NCI-H1417 treated with DMSO at 0.1 percent for 48 hours (cell line): ENCODE measurements at places on chromosomes 7 and 10.
A peak's percentile ranks its signal among the peaks of the same experiment; 100 is the strongest.

GRCh38 chr10:48604039-48604990 is 558 bp downstream of the ARHGAP22 start:
- no peak for DNase-seq

DNA sequence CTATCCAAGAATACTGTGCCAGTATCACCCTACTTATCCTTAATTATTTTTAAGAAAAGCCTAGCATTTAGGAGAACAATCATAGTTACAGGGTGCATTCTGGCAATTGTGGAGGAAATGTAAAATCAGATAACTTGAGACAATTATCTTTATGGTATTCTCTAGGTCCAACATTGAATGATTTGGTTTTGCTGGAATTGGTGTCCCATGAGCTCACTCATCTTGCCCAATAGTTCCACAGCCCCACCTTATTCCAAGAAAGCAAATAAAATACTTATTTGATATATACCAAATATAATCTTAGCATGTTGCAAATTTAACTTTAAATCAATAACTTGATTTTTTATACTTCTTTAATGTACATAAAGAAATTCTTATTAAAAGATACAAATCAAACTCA is 65.3 kb downstream of the DGKB start:
- DNase-seq: no peak

DNA sequence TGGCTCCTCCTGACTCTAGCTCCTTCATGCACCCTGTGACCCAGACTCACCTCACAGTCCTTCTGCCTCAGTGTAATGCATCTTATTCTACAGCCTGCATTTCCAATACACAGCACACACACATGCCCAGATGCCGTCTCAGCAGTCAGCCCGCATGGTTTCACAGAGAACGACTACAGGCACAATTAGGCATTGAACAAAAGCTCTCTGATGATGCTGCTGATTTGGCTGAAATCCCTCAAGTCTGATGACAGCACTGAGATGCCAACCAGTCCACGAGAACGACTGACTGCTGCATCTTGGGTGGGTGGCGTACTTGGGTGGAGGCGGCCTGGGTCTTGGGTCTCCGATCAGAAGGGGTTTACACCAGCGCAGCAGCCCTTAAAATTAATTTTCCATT is 200.4 kb downstream of the TAX1BP1 start:
- DNase-seq: no peak

DNA sequence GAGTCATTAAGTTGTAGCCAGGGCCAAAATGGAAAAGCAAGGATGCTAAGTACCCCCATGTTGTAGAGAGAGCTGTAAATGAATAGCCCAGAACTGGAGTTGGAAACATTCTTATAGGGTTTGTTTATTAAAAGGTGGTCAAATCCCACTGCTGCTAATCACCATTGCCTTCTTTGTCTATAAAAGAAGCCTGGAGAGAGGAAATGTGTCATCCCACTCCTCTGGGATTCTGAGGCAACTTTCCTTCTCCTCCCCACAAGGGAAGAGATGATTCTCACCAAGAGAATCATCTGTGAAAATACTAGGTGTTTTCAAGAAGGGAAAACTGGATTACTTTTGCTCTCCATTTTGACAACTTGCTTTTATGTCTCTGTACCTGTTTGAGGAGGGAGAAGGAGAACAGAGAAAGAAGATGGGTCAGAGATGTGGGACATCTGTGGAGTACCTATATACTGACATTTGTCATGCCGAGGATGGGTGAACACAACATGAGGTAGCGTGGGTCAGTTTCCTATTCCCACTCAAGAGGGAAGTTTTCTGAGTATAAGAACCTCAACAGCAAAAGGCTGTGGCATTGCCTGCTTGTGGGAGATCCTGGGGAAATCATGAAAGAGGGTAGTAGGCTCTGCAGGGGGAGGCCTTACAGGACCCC is 262.2 kb downstream of the KIF20B start:
- no peak for DNase-seq

DNA sequence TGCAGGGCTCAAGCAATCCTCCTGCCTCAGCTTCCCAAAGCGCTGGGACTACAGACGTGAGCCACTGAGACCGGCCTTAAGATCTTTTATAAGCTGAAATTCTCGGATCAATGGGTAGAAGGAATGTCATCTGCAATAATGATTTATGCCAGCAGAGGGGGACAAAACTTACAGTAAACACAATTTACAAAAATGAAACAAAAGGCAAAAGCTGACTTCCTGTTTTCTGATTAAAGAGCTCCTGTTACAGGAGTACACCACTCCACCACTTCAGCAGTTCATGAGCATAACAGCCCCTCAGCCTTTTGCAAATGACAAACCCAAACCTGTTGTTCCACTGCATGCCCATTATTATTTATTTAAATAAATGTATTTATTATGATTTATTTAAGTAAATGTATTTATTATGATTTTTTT is 88.5 kb upstream of the ATP6V0A4 start:
- peak; percentile 16 for DNase-seq

GRCh38 chr10:24493165-24493564 is 230.5 kb downstream of the ARHGAP21 start:
- no peak for DNase-seq

- no peak for DNase-seq
Observed at GRCh38 chr7:95684037-95684436, 87.7 kb upstream of the PDK4 start.

GRCh38 chr10:69089638-69090599 is 2.0 kb downstream of the SRGN start:
- no peak for DNase-seq

GRCh38 chr10:101564490-101564991 is 23.5 kb downstream of the POLL start:
- DNase-seq: no peak

GRCh38 chr10:37865957-37866803 is 8.8 kb upstream of the ZNF248 start:
- DNase-seq: no peak
